T47D (cell line): ENCODE measurements at places on chromosomes 4 and X.

GRCh38 chr4:186266729-186267456 lies 904 bp downstream of the F11 start:
- DNase-seq: no peak

GRCh38 chrX:2441466-2441865 lies 59.3 kb downstream of the DHRSX start:
- no peak for DNase-seq

DNA sequence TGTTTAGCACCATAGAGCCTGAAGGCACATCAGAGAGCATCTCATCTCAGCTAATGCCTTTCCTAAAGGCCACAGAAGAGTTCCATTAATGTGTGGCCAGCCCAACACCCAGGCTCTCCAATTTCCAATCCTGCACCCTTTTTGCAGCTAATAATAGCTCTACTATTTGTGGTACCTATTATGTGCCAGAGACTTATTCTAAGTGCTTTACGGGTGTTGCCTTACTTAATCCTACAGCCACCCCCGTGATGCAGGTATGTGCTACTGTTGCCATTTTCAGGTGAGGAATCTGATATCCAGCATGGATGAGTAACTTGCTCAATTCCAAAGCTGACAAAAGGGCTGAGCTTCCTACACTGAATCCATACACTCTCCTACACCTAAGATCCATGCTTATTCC lies 217.6 kb upstream of the GALNT7 start:
- DNase-seq: no peak

- no peak for DNase-seq
Observed at GRCh38 chr4:28557755-28558154, 1697.1 kb downstream of the STIM2 start.
